Subcutaneous adipose tissue (tissue), 4 donors: ENCODE measurements at places on chromosomes 4 and X. TPM values are rescaled to one million over a fixed set of nuclear protein-coding genes. Genes with fewer than 3 reads are reported as not detected.

XK gene
- total RNA-seq = 0.22 TPM

ENPEP gene
- total RNA-seq = 15.0 TPM

CENPVL1 gene
- not detected for total RNA-seq

COL4A6 gene
- total RNA-seq = 0.16 TPM

NLGN3 gene
- total RNA-seq = 0.57 TPM

PYURF gene
- total RNA-seq = 126 TPM

LANCL3 gene
- under 0.01 TPM for total RNA-seq

FMR1NB gene
- not detected for total RNA-seq

MAP3K15 gene
- not detected for total RNA-seq

ARMCX1 gene
- total RNA-seq = 41.0 TPM

MAGEB4 gene
- not detected for total RNA-seq
